ENCODE measurements at places on chromosomes 6 and 20. TPM values are rescaled to one million over a fixed set of nuclear protein-coding genes. Genes with fewer than 3 reads are reported as not detected.

Gene MAP7
- 15.4 TPM for total RNA-seq

Gene HUS1B
- 0.72 TPM for total RNA-seq

Gene MAFB
- 15.9 TPM for total RNA-seq

Gene SIRPB1
- total RNA-seq = 1.4 TPM

Gene BAG2
- 3.6 TPM for total RNA-seq

Gene PBOV1
- not detected for total RNA-seq

GRCh38 chr6:33790910-33791309 lies 2.0 kb upstream of the LEMD2 start:
- no peak for DNase-seq

DNA sequence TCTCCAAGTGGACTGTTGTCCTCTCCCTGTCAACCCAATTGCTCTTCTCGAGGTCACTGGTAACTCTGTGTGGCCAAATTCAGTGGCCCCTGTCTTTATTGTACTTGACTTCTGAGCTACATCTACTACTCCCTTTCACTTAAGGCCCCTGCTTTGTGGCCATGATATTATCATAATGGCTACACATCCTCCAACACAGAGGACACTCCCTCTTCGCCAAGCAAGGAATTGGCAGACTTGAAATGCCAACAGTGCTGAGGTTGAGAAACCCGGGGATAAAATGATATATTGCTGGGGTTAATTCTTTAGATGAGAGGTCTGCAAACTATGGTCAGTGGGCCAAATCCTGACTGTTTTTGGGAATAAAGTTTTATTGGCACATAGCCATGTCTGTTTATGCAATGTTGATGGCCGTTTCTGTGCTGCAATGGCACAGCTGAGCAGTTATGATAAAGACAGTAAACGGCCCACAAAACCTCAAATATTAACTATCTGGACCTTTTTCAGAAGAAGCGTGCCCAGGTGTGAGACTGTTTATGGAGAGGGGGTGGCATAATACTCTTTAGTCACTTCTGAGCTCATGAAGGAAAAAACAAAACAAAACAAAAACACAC lies 12.0 kb upstream of the MRPS10 start:
- DNase-seq = no peak

DNA sequence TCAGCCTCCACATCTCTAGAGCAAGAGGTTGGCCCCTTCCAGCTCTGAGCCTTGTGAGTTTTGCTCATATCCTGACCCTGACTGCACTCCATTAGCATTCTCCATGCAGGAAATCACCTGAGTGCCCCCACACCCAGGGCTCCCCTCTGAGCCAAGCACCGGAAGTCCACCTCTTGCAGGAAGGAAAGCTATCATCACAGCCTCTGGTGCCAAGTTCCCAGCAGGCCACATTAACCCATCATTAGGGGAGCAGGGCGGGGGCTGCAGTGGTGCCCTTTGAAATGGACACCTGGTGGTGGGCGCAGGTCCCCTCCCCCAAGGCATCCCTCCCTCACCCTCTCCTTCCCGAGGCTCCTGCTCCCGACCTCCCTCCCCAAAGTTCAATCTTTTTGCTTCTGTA lies 16.1 kb downstream of the GRM4 start:
- no peak for DNase-seq

DNA sequence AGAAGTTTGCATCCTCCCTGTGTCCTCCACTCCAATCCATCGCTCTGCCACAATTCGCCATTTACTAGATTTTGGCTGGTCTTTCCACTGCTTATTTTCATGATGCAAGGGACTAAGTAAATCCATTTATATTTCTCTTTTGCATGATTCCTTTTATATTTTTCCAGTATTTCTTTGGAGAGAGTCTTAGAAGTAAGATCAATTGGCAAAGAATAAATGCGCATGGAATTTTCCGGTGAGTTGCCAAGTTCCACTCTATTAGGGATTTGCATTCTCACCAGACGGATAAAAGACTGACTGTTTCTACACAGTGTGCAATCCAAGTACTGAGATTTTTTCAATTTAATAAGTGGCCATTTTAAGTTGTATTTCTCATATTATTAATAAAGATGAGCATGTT lies 91.7 kb upstream of the PHACTR3 start:
- DNase-seq = no peak

- DNase-seq = no peak
These were observed 76.2 kb downstream of the SMOC2 start for GRCh38 chr6:168516944-168517741.

- DNase-seq = no peak
These were observed 175.8 kb downstream of the GMPR start for GRCh38 chr6:16414205-16414604.
